ENCODE measurements at places on chromosomes 13 and 19.

DNA sequence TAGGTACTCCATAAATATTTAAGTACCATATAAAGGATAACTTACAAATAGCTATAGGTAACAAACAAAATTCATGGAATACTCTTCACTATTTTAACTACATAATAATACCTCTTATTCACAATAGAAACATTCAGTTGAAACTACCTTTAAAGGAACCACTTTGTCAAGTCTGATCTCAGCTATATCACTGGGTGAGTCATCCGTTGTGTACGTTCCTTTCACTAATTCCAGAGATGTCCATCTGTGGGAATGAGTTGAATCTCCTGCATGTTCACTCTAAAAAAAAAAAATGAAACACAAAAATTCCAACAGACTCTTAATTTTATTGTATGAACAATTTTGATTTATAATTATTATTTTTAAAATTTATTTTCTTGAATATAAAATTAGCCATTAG is 149.4 kb upstream of the FBXL3 start:
- no peak for DNase-seq

GRCh38 chr19:35127871-35128270 is 7.0 kb downstream of the LGI4 start:
- no peak for DNase-seq

GRCh38 chr13:29958476-29958875 is 108.1 kb upstream of the UBL3 start:
- DNase-seq = no peak

GRCh38 chr13:79306650-79307049 is 99.4 kb downstream of the RBM26 start:
- DNase-seq = no peak

DNA sequence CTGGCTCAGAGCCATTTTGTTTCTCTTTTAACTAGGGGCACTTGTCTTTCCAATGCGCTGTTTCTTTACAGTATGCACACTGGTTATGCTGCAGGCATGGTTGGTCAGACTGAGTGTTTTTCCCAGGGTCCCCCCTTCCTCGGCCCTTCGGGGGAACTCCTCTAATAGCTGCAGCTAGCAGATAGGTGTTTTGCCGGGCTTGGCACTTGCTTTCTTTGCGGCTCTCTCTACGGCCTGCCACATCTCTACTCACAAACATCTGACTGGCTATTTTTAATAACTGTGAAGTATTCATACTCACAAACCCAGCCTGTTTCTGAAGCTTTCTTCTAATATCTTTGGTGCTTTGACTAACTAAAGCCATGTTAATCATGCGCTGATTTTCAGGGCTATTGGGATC is 89.4 kb downstream of the SLC25A15 start:
- no peak for DNase-seq

DNA sequence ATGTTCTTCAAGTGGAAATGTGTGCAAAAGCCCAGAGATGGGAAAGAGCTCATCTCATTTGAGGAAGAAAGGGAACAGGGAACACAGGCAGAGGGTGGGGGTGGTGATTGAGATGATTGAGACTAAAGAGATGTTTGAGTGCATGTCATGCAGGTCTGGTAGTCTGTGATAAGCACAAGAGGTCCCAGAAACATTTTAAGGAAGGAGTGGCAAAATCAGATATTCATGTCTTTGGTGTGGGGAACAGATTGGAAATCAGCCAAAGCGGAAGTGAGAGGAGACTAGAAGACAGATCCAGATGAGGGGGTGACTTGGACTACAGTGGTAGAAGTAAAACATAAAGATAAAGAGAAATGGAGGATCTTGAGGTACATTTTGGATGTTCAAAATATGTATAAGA is 39.4 kb upstream of the DACH1 start:
- DNase-seq = no peak

GRCh38 chr19:57351867-57352266 is 796 bp downstream of the ZNF304 start:
- DNase-seq = no peak

DNA sequence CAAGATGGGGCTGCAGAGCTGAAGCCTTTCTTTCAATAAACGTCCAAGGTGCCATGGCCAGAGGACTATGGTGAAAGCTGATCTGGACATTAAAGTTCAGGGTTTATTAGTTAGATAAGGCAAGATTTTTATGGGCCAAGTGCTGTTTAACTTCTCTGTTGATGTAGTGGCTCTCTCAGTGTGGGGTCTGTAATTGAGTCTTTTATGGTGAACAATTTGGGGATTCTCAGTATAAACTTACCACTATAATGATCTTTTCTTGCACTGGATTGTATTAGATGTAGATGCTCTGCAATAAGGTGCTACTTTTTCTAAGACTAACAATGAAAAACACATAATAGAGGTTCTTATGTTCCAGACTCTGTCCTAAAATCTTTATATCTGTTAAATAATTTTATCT is 190.1 kb upstream of the KLF12 start:
- no peak for DNase-seq

GRCh38 chr13:94706101-94706842 is 6.1 kb downstream of the SOX21 start:
- DNase-seq = no peak

DNA sequence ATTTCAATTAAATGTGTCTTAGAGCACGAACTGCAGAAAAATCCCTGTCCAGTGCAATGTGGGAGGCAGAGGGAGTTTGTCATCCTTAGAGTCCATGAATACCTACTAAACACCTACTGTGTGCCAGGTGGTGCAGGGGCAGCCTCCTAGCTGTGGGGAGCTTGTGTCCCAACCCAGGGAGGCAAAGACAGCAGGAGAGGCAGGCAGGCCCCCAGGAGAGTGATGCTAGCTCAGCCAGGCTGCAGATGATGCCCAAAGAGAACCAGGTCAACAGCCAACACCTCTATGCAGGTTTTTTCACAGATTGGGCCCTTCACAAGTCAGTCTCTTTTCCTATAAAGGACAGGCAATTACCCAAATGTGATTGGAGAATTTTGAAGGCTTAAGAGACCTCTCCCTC is 108.2 kb upstream of the UQCRFS1 start:
- no peak for DNase-seq

DNA sequence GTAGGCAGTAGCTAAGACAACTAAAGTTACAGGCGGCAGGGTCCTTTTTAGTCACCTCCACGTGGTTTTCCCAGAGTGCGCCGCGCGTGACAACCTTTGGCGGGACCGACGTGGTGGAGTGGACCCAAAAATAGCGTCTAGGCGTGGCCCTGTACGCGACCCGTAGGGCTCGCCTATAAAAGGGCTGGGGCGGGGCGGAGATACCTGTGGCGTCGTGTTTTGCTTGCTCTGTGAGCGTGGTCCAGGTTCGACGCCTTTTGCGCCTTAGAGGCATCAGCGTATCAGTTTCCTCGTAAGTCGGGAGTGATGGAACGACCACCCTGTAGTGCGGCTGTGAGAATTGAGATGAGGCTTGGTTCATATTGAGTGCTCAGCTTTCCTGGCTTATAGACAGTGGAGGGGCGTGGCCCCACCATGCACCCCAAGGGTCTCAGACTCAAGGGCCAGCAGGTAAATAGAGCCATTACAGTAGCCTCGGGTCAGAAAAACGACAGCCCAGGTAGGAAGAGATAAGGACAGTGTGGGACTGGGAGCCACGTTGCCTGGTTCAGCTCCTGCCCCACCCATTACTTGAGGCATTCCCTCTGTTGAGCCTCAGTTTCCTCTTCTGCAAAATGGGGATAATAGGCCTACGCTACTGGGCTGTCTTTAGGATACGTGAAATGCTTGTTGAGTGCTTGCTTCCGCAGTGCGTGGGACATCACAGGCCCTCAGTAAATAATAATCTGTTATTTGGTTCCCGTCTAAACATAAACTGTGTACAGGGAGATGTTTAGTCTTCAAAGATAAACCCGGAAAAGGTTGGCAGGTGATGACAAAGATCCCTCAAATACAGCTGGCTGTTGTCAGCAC is 693 bp upstream of the TMED1 start:
- peak; percentile 83 for DNase-seq

- no peak for DNase-seq
Observed at GRCh38 chr19:1229924-1230782, 7.7 kb downstream of the CBARP start.

DNA sequence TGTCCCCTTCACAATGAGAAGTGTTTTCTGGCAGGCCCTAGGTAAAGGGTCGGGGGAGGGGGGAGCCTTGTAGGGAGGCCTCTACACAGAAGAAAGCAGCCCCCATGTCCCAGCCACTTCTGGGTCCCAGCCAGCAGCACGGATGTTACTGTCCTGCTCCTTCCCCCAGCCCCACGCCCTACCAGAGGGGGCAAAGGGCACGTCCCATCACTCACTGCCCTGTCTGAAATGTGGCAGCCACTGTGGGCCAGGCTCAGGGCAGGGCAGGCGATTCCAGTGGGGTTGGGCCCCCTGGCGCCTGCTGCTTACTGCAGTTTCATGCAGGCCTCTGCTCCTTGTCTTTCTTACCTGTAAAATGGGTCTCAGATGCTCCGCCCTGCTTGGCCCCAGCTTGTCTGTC is 6.1 kb upstream of the SLC25A42 start:
- no peak for DNase-seq

DNA sequence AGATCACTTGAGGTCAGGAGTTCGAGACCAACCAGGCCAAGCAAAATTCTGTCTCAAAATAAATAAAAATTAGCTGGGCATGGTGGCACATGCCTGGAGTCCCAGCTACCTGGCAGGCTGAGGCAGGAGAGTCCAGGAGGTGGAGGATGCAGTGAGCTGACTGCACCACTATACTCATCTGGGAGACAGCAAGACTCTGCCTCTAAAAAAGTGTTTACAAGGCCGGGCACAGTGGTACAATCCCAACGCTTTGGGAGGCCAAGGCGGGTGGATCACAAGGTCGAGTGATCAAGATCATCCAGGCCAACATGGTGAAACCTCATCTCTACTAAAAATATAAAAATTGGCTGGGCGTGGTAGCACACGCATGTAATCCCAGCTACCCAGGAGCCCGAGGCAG is 4.2 kb upstream of the DAPK3 start:
- DNase-seq = no peak

DNA sequence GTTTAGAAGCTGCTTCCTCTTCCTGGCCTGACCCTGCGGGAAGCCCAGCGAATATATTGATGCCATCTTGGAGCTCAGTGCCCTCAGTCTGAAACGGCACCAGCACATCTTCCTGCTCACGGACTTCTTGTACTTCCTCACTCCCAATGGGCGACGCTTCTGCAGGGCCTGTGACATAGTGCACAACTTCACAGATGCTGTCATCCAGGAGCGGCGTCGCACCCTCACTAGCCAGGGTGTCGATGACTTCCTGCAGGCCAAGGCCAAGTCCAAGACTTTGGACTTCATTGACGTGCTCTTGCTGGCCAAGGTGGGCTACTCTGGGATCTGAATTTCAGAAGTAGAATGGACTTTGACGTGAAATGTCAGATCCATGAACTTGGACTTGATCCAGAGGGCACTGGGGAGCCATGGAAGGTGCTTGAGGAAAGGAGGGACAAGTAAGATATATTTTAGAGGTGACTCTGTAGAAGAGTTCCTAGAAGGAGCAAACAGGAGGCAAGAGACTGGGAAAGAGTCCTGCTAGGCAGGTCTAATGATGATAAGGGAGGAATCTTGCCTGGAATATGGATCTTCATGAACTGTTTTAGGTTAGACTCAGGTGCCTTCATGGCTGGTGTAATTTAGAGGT is 38.4 kb upstream of the CYP4F8 start:
- DNase-seq = no peak

DNA sequence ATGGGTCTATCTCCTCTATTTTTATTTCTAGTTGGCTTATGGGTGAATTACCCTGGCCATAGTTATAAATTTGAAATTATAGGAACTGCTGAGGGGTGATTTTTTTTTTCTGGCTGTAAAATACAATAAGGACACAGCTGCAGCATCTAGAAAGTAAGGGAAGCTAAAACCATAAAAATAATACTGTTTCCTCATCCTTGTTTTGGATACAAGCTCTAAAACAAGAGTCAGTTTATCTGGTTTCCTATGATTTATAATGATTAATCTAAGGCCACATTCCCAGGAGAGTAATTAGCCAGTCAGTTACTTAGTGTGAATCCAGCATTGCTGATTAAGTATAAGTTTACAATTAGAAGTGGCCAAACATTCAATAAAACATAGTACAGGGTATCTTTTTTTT is 219.1 kb upstream of the NBEA start:
- DNase-seq = no peak

GRCh38 chr19:17579661-17580244 is 24.3 kb downstream of the COLGALT1 start:
- peak; percentile 38 for DNase-seq

DNA sequence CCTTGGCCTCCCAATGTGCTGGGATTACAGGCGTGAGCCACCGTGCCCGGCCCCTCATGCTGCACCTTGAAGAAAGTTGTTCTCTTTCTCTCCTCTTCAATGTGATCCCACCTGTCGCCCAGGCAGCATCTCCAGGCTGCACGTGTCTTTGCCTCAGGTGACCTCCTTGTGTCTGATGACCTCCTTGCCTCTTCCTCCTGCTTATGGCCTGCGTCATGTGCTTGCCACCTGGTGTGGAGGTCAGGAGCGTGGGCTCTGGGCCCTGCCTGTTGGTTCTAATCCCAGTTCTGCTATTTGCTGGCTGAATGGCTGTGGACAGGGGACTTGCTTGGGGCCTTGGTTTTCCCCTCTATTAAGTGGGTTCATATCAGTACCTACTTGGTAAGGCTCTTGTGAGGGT is 6.3 kb downstream of the BICRA start:
- DNase-seq = no peak

DNA sequence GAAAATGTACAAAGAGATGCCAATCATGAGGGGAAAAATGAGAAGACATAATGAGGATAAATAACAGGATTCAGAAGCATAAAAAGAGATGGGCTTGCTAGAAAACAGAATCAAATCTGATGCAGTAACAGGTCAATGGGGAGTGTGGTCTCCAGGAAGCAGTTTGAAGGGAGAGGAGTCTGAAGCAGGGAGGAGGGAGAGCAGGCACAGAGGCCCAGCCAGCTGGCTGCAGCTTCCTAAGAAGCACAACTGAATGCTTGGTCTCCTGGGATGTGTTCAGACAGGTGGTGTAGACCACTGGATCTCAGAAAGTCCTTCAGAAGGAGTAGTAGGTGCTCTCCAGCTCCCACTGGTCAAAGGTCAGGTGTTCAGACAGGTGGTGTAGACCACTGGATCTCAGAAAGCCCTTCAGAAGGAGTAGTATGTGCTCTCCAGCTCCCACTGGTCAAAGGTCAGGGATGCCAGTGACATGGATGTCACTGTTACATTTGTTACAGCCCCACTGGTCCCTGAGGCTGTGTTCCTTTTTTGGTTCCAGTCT is 68.3 kb upstream of the UBAC2 start:
- no peak for DNase-seq

GRCh38 chr19:30817965-30818567 is 445.9 kb downstream of the ZNF536 start:
- DNase-seq = no peak

DNA sequence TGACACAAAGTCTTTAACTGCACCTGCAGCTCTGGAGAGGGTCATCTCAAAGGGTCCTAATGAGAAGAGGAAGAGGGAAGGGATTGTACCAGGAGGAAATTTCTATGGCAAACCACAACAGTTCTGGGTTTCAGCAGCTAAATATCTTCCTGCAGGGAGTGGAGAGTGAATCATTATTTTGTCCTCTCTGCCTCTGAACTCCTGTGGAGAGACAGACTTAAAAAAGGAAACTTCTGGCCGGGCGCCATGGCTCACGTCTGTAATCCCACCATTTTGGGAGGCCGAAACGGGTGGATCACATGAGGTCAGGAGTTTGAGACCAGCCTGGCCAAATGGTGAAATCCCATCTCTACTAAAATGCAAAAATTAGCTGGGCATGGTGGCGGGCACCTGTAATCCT is 16.9 kb upstream of the C1QTNF9 start:
- no peak for DNase-seq

GRCh38 chr19:12521996-12522395 is 29.3 kb downstream of the ZNF564 start:
- no peak for DNase-seq

GRCh38 chr13:95698047-95698749 is 21.3 kb downstream of the DNAJC3 start:
- no peak for DNase-seq

GRCh38 chr19:29690842-29691241 is 24.2 kb downstream of the C19orf12 start:
- peak; percentile 59 for DNase-seq
